ENCODE measurements at places on chromosomes 11 and 22. TPM values are rescaled to one million over a fixed set of nuclear protein-coding genes. Genes with fewer than 3 reads are reported as not detected.

DNA sequence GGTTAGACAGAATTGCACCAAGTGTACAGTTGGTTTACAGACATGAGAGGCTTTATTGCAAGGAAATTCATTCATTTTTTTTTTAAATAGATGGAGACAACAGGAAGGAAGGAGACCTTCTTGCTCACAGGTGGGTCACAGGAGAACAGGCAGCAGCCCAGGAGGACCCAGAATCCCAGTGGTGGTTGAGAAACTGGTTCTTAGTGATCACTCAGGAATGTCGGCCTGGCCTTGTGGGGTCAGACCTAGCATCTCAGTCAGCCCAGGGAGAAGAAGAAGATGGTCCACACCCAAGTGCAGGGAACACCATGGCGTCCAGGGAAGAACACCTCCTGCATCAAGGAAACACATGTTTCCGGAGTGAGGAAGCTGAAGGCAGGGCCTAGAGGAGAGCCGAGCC lies 849 bp downstream of the KRTAP5-11 start:
- no peak for DNase-seq

DNA sequence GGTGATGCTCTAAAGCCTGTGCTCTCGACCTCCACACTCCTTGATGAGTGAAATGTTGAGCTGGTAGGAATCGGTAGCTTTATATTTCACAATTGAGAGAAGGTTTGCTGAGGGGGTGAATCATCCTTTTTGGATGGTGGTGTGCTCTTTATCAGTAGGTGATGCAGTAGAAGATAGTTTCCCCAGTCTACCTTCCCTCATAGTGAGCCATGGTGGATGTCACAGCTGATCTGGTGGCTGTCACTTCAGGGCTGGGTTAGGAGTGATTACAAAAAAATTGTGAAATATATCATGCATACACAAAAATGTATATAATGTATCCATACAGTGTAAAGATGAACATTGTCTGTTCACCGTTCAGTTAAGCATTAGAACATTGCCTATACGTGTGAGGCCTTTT lies 105.3 kb downstream of the GRAMD1B start:
- no peak for DNase-seq

DNA sequence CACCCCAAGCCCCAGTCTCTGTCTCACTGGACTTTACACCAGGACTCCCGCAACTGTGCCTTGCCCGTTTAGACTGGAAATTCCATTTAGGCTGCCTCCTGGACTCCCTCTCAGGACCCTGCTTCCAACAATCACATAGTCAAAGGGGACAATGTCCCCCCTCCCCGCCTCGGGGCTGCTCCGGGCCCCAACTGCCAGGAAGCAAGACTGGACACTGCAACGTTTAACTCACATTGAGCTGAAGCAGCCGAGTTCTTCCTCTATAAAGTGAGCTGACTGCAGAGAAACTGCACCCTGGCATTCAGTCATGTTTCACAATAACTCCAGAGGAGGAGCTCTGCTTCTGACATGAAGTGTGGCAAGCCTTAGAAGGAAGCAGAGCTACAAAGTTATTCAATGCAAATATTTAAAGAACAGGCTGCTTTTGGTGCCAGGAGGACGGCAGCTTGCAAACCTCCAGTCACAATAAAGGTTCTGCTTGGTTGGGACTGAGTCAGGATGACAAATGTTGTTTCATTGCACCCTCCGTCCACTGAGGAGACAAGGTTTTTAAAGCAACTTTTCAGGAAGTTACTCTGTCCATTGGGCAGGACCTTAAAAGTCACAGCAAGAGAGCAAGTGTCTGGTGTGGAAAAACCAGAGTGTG lies 19.9 kb downstream of the PACSIN2 start:
- no peak for DNase-seq

DNA sequence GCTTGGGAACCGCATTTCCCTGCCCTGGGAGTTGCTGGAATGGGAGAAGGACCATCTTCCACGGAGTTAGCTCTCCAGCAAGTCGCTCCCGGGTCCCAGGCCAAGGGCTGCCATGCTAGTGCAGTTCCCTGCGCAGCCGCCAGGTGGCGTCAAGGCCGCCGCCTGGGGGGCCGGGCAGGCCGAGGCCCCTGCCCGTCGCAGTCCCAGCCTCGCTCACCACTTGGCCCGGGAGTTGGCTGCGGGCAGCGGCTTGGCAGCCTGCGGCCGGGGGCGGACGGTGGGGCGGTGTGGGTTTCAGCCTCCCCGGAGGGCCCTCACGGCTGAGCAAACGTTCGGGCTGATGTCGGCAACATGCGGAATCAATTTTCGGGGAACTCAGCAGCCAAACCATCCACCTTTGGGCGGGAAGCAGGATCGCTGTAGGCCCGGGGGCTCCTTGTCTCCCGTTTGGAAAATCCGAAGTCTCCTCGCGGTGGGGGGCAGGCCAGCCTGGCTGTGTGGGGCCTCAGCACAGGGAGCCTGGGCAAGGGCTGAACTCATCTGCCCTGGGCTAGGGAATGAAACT lies 415.1 kb downstream of the SOX6 start:
- peak; percentile 55 for DNase-seq

- no peak for DNase-seq
Observed at GRCh38 chr11:44192017-44192385, 96.5 kb downstream of the EXT2 start.

GRCh38 chr11:5665051-5665570 lies 19.8 kb downstream of the TRIM5 start:
- no peak for DNase-seq

- DNase-seq: no peak
Observed at GRCh38 chr11:97856666-97857065, 1164.1 kb upstream of the CNTN5 start.

GRCh38 chr11:134040386-134041302 lies 28.2 kb upstream of the JAM3 start:
- no peak for DNase-seq

DNA sequence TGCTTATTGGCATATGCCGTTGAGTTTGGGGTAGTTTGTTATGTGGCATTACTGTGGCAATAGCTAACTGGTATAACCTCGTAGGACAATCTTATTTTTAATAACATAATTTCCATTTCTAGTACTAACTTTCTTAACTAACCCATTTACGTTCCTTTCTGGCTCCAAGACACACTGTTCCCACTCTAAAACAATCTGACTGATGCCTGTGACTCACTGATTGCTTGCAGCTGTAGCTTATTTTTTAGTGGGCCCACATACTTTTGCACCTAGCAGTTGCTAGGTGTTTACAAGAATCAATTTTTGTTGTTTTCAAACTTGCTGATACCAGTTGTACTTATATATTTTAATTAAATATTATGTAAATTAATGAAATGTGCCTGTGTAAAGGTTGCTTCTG lies 52.2 kb downstream of the FAT3 start:
- no peak for DNase-seq

The CAVIN3 gene
- total RNA-seq: 24.8 TPM

The EIF3M gene
- 408 TPM for total RNA-seq

The XKR3 gene
- total RNA-seq: not detected

The SGSM1 gene
- total RNA-seq: 0.11 TPM
